ENCODE measurements at places on chromosomes 6 and 20.

- peak; percentile 90 for DNase-seq
Observed at GRCh38 chr6:7216941-7217621, 95.9 kb downstream of the SSR1 start.

DNA sequence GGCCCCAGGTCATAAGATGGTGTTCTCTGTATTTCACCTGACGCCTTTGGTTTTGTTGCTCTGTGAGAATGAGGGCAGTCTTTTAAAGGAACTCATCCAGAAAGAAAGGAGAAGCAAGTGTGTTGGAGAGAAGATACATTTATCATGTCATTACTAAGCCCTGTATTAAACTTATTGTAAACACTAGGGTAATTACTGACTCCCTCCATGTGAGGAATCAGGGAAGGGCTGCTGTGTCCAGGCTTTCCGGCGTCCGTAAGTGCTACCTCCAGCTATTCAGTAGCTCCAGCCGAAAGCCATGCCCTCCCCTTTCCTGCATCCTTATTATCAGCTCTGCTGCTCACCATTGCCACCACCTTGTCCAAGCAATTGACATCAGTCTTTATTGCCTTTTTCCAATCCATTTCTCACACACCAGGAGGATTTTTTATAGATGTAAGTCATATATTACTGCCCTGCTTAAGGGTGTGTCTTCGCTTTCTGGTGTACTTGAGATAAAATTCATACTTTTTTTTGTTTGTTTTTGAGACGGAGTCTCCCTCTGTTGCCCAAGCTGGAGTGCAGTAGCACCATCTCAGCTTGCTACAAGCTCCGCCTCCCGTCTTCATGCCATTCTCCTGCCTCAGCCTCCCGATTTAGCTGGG is 94.7 kb downstream of the RPP40 start:
- no peak for DNase-seq

GRCh38 chr6:111176760-111177099 is 89.4 kb downstream of the SLC16A10 start:
- no peak for DNase-seq

DNA sequence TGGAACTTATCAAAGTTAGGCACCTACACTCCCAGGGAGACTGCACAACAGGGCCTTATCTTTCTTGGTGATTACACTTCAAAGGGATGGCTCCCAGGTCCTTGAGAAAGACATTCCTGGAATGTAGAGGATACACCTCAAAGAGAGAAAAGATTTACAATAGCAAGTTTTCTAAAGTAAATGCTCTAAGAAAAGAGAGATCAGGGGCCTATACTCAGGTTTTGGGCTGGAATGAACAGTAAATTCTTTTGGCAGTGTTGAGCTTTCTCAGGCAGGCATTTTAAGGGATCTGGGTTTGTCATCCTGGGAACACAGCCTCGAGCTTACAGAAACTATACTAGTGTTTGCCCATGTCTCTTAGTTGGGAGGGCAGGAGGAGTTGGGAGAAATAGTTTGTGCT is 31.7 kb upstream of the ME1 start:
- peak; percentile 4 for DNase-seq

DNA sequence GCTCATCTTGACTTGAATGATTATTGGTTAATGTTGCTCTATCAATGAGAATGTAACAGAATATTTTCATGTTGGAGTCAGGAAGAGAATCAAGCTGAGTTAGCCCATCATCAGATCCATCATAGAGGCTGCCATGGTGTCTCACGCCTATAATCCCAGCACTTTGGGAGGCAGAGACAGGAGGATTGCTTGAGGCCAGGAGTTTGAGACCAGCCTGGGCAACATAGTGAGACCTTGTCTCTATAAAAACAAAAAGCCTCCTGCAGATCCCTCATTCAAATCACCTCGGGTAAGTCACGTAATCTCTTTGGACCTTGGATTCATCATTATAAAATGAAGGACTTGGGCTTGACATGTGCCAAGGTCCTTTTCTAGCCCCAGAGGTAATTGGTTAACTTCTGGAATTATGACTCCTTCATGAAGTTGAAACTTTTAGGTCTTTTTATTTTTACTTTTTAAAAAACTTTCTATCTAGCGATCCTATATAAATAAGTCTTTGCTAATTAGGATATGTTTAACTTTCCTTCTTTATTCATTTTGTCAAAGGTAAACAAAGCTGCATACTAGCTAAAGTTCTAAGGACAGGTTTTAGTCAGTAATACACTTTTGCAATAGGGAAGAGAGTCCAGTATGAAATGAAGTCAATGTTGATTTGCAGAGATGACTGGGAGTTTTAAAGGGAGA is 110.9 kb downstream of the ZFAND3 start:
- no peak for DNase-seq

DNA sequence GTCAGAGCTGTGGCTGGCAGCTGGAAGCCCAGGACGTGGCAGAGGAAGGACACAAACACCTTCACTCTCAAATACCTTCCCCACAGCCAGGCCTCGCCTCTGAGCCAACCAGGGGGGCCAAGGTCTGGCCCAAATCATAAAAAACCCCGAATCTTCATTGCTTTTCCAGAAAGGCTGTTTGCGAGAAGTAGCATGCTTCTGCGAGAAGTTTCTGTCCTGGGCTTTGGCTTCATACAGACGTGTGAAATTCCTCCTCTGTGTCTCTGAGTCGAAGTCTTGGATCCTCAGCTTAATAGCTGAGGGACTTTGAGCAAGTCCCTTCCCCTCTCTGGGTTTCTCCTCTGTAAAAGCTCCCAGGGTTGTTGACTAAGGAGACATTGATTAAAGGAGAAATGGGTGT is 63.0 kb downstream of the CHMP4B start:
- DNase-seq = no peak

GRCh38 chr20:18421608-18422007 is 45.2 kb downstream of the DZANK1 start:
- DNase-seq = no peak

- DNase-seq = no peak
Observed at GRCh38 chr6:15578716-15579391, 84.0 kb downstream of the DTNBP1 start.

- DNase-seq = no peak
Observed at GRCh38 chr6:148617530-148617929, 129.3 kb upstream of the UST start.

- peak; percentile 10 for DNase-seq
Observed at GRCh38 chr6:127547215-127547614, 28.1 kb upstream of the MTCL3 start.

DNA sequence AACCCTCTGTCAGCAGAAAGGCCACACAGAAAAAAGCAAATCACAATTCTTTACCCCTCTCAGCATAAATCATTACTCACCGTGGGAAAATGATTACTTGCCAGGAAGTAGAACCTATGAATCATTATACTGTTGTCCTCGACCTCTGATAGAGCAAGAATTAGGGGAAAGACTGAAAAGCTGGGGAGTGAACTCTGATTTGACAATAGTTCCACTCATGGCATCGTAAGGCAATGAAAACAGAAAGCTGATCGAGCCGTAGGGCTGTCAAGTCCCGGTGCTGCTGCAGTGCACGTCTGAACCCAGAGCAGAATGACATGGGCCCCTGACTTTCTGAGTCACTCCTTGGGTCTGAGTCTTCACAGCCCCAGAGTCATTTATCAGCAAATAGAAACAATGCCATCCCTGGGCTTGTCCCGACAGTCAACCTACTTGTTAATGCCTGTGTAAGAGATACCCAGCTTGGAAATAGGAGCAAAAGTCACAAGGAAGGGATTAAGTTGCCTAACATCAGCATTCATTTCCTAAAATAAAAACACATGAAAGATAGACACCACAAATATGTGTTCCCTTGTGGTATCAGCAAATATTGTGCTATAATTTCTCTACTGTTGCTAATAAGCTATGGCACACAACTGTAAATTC is 224.8 kb upstream of the MARCKS start:
- peak; percentile 30 for DNase-seq

DNA sequence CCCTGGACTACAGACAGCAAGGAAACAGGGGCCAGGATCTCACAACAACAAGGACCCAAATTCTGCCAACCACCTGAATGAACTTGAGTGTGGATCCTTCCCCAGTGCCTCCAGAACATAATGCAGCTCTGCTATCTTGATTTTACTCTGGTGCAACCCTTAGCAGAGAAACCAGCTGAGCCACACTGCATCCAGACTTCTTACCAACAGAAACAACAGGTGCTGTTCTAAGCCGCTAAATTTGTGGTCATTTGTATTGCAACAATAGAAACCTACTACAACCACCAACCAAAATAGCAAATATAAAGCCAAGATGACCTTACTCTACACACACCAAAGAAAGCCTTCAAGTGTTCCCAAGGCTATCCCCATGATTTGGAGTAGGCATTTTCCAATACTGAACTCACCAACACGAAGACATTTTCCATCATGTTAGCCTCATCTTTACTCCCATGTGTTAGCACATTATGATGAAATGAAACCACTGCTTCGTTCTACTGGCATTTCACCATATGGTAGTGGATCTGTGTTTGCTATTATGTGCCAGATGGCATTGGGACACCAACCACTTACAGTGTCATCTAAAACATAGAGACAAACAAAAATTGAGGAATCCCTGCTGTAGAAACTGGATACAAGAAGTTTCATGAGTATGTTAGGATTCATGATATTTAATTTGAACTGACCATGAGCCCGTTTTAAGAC is 249.8 kb upstream of the ID4 start:
- no peak for DNase-seq

DNA sequence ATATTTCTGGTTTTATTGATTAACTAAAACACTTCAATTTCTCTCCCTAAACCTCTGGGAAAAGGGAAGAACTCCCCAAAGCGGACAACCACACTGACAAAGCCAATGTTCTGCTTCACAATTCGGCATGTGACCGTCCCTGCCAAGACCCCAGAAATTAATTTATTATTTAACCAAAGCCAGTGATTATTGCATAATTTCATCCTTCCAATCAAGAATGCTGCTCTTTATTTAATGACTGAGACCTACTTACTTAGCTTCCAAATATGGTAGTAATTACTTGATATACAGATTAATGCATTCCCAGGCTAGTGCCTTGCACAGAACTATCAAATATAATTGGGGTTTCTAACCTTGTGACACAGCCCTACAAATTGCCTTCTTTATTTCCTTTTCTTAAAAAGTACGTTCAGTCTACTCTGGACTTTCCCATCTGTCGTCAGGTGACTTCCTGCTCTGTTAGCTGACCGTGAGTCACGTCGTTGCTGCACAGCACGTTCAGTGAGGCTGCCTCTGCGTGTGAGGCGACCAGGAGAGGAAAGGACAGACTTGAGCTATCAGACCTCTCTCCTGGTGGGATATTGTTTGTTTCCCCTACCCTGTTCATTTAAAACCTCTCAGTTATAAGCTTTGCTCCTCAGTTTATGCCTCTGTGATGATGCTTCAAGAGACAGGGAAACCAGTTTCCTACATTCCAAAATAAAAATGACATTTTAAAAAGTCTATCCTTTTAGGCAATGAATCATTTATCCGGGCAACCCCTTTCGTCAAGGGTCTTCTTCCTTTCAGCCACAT is 55.7 kb upstream of the TNFAIP3 start:
- DNase-seq = peak; percentile 93

DNA sequence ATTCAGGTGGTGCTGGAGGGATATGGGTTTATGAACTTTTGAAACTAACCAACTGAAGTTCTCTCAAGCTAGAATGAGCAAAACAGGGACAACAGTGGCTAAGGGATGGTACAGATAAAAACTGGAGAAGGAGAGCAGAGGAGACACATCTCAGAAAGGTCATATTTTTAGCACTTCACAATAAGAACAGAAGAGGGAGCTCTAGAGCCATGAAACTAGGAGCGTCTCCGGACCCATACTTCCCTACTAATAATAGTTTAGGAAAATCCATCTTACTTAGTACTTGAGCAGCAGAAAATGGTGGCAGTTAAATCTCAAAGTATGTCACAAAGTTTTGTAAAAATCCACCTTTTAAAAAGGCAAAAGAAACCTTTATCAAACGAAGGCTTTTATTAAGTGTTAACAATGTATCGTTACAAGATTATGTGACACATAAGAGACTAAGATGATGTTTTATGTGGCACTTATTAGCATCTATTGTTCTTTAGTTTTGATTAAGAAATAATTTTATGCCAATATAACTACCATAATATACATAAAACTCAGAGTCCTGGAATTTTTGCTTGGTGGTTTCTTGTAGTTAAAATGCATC is 278.6 kb downstream of the TBC1D32 start:
- peak; percentile 2 for DNase-seq

GRCh38 chr20:63101781-63102720 is 95.3 kb upstream of the BHLHE23 start:
- DNase-seq = no peak

DNA sequence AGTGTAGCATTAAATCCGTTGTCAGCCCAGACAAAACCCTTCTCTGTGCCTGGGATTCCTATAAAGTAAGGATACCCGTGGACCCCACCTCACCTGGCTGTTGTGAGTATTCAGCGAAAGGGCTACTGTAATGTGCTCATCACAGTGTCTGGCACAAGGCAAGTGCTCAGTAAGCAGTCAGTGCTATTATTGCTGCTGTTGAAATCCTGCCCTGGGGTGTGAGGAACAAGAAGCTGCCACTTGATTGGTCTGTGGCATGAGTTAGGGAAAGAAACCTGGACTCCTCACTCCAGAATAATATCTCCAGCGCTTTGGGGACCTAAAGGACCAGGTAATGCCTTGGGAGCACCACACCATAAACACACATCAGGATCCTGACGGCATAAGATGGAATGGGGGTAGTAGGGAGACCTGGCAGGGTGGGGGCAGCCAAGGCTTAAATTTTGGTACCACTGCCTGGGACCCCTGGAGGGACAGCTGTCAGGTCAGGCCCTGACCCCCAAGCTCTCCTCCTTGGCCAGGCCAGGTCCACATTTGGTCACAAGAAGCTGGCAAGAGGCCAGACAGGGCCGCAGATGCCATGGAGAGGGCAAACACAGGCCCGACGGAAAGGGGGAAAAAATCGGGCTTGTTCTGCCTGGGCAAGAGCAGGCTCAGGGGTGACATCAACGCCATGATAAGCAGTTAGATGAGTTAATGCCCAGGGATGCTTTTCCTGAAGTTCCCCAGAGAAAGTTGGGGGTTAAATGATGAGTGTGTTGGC is 66.5 kb downstream of the MRPL14 start:
- DNase-seq = no peak

DNA sequence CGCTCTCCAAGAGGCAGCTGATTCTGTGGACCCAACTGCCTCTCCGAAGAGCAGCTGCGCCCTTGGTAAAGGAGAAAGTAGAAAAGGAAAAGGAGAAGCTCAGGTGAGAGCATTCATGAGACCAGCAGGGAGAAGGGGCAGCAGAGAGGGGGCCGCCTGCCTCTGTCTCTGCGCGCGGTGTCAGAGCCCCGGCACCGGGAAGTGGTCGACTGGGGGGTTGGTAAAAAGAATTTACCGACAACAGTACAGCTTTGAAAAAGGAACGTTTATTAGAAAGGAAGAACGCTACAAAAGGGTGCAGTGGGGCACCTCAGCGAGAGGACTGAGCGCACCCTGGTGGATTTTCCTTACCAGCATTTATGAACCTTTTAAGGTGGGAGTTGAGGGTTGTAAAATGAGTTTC is 61.9 kb downstream of the GPR6 start:
- DNase-seq = no peak

GRCh38 chr6:113855500-113856374 is 1.4 kb upstream of the MARCKS start:
- peak; percentile 67 for DNase-seq

DNA sequence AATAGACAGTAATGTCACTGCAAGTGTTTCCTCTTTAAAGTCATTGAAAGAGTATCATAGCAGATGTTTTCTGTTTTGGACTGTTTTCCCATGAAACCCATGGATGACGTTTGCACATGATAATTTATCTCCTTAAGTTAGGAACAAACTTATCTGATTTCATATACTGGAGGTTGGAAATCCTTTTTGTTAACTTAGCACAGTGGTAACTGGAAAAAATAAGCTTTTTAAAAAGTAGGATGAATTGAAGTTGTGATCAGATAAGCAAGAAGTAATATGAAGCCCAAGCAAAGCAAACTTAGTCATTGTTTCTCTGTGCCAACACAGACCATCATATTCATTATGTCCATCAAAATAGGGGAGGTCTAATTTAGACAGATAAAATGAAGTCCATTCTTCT is 61.6 kb downstream of the PLCB4 start:
- no peak for DNase-seq
